ENCODE measurements at places on chromosomes 1 and 21. TPM values are rescaled to one million over a fixed set of nuclear protein-coding genes. Genes with fewer than 3 reads are reported as not detected.

- DNase-seq = no peak
Observed at GRCh38 chr1:219699870-219700269, 87.0 kb upstream of the ZC3H11B start.

The HSD3B2 gene
- total RNA-seq = 89.4 TPM

The IL6R gene
- 76.3 TPM for total RNA-seq

The HSD3B1 gene
- not detected for total RNA-seq

The RAVER2 gene
- 46.8 TPM for total RNA-seq

The LCE6A gene
- total RNA-seq = not detected
